ENCODE measurements at places on chromosomes 6 and 20.

DNA sequence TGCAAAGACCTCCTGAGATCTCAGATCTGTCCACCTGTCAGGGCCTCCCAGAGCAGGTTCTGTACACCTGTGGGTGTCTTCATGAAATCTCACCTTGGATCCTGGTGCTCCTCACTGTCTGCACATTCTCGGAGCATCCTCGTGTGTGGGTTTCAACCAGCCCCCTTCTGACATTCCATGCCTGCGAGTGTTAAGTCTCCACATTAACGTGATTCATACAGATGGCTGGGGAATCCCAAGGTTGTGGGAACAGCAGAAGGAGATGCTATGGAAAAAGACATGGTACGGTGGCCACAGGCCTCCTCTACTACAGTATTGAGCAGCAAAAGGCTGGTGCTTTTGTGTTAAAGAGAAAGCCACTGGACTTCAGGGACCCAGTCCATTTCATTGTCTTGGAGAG is 556.5 kb downstream of the DHX35 start:
- no peak for DNase-seq

- DNase-seq: no peak
Observed at GRCh38 chr6:52183131-52183713, 3.0 kb upstream of the IL17A start.

DNA sequence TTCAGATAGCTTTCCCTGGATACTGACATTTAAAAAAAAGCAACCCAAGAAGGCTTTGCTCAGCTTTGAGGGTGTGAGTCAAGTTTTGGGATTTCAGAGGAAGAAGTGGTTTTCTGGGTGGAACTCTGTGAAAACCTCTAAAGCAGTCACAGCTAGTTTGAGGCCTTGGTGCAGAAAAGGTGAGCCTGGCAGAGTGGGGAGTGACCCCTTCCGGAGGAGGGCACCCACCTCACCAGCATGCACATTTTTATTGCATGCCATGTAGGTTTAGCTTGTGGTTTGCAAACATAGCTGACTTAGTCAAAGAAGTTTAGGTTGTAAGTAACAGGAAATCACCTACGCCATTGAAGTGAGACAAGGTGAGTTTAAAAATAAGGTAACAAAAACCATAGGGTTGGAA is 146.8 kb upstream of the PMEPA1 start:
- DNase-seq: no peak

DNA sequence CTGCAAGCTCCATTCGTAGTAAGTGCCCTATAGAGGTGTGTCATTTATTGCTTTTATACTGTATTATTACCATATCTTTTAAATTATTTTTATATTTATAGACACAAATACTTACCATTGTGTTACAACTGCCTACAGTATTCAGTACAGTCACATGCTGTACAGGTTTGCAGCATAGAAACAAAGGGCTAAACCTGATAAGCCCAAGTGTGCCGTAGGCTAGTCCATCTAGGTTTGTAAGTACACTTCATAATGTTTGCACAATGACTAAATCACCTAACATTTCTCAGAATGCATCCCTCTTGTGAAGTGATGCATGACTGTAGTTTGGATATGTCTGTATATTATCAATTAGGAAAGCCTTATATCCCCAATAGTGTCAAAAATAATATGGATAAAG is 122.8 kb downstream of the CLVS2 start:
- no peak for DNase-seq

GRCh38 chr6:16355699-16356446 is 117.5 kb downstream of the GMPR start:
- DNase-seq: no peak

GRCh38 chr6:48186746-48187145 is 75.7 kb upstream of the PTCHD4 start:
- no peak for DNase-seq

GRCh38 chr6:31125586-31126363 is 5.5 kb upstream of the CDSN start:
- no peak for DNase-seq

DNA sequence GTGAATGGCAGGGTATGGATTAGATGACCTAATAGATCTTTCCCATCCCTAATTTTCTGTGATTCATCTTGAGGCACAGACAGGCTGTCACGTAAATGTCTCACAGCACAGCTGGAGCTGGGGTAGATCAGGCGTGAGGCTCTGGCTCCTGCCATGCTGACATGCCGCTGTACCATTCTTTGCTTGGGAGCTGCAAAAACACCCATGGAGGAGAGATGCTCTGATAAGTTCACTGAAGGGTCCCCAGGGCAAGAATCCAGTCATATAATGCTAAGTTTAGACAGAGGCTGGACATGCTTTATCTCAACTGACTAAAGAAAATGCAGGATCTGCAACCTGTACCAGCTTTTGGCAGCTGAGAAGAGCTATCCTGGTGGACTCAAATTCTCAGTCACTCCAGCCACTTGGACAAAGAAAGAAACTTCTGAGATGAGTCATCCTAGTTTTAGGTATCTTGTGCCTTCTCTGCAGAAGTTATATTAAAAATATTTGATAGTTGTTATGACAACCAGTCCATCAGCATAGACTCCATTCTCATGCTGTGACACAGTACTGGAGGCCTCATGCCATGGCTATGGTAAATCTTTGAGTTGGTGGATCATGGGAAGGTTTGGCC is 185.1 kb upstream of the RAB32 start:
- no peak for DNase-seq

- DNase-seq: no peak
Observed at GRCh38 chr6:125415913-125416312, 114.1 kb upstream of the HDDC2 start.

GRCh38 chr6:43584892-43585570 is 9.0 kb downstream of the POLH start:
- no peak for DNase-seq

DNA sequence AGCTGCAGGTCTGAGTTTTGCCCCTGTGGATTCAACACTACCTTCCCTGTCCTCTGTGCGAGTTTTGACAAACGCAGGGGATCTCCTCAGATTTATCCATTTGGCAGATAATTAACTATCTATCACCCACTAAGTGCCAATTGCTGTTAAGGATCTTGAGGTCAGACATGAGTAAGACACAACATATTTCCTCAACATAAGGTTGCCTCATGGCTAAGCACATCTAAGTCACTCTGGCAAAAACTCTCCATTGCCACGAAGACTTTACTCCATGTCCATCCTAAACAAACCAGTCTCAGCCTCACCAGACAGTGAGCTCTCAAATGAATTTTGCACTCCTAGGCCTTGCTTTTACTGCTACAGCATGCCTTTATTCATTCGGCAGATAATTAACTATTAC is 408.4 kb downstream of the MAFB start:
- DNase-seq: no peak

DNA sequence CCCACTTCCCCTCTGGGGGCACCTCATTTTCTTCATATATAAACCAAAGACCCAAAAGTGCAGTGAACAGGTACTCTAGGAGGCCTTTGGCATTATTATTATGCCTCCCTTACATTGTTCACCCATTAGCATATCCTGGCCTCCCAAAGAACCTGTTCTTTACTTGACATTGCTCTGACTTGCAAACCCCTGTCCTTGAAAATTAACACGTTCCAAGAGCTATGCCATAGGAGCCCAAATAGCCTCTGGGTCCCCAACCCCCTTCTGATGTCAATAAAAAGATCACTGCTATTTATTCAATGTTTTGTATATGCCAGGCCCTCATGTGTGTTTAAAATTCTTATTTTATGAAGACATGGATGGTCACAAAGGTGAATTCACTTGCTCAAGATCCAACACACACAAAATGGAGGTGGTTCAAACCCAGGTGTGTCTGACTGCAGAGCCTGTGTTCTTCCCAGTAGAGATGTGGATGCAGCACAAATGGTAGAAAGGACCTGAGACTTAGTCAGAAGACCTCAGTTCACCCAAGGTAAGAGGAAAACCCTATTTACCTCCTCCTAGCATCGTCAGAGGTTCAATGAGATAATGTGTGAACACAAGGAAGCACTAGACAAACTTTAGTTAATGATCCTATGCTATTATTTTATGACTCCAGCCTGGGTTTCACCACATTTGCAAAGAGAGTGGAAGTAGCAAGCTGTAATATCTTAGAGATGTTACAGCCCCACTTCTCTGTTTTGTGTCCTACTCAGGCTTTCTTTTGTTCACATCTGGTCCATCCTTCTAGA is 36.6 kb downstream of the BCL2L1 start:
- no peak for DNase-seq

- DNase-seq: peak; percentile 30
Observed at GRCh38 chr6:28218312-28219248, 6.5 kb upstream of the ZSCAN9 start.

DNA sequence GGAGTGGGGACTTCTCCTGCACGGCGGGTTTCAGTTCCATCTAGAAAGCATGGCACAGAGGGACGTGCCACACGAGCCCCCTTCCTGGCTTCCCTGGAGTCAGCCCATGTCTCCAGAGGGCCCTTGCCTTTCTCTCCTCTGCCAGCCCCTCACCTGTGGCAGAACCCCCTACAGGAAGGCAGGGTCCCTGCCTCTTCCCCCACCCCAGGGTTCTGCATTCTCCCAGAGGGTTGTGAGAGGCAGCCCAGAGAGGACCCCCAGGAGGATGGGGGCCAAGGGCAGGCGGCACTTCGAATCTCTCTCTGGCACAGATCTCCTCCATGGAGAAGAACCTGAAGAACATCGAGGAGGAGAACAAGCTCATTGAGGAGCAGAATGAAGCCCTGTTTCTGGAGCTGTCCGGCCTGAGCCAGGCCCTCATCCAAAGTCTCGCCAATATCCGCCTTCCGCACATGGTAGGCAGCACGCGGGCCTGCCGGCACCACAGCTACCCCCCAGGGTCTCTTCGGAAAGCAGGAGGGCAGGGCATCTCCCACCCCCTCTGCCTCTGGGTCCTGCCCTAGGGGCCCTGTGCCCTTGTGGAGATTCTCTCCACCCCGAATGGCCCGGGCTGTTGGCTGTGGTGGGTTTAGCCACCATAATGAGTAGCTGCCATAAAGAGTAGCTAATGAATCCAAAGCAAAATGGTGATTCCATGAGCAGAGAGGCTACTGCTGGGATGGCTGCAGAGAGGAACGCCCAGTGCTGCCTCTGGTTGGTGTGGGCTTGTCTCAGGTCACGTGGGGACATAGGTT is 15.9 kb upstream of the PCMTD2 start:
- no peak for DNase-seq

- peak; percentile 60 for DNase-seq
Observed at GRCh38 chr6:4059115-4059777, 19.7 kb downstream of the FAM217A start.

- no peak for DNase-seq
Observed at GRCh38 chr6:148528292-148528691, 185.7 kb downstream of the SASH1 start.

All from stimulated activated CD8-positive, alpha-beta memory T cell treated with anti-CD3 and anti-CD28 coated beads, Interleukin-15, amount 100 ng/mL, for 48 hours (primary cell).